Activated T-helper 17 cell treated with anti-CD3 and anti-CD28 coated beads, Interleukin-2, amount 50 U/mL, for 72 hours (primary cell): ENCODE measurements at places on chromosomes 3 and 15. TPM values are rescaled to one million over a fixed set of nuclear protein-coding genes. Genes with fewer than 3 reads are reported as not detected.

DNA sequence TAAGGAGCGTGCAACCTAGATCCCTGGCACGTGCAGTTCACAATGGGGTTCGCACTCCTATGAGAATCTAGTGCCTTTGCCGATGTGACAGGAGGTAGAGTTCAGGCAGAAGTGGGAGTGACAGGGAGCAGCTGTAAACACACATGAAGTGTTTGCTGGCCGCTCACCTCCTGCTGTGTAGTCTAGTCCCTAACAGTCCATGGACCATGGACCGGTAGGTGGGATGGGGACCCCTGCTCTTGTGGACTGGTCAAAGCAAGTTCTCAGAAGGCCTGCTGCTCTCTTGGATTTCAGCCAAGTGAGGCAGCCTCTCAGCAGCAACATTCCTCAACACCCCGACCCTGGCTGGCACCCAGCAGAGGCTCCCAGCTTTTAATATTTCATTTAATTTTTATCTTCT, 58.2 kb upstream of the SNRPA1 start:
- no peak for ATAC-seq

DNA sequence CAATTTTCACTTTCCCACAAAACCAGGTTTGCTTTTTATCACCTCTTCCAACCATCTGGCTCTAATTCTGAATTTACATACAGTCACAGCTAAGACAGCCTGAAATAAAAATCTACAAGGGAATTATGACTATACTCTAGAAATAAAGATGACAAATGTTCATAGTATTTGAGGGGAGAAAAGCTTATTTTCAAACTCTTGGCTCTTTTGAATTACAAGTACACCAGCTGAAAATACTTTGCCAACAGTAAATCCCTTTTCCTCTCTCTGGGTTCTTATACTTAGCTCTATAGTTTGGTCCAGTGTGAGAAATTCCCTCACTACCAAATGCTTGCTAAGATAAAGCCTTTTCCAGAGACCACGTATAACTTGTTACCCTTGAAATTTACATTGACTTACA, 1037.9 kb downstream of the ROBO1 start:
- ATAC-seq, result no peak

- peak; percentile 59 for ATAC-seq
These were observed 21.6 kb upstream of the SLC6A20 start for GRCh38 chr3:45817831-45818522.

DNA sequence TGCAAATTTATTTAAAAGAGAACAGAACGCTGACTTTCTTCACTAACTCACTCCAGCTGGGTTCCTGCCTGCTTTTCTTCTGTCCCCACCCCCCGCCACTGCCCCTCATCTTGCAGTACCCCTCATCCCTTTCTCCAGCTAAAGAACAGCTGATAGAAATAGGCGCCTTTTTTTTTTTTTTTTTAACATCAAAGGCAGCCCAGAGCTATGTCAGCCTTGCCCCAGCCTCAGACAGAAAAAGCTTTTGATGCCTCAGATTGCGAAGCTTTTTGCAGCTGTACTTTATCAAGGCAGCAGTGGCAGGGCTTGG, 1.8 kb downstream of the CADPS start:
- no peak for ATAC-seq

GRCh38 chr15:59111251-59111650, 6.3 kb downstream of the CCNB2 start:
- no peak for ATAC-seq

The CYP11A1 gene
- not detected for total RNA-seq

The TMEM108 gene
- total RNA-seq, result 0.13 TPM

The CTXN2 gene
- not detected for total RNA-seq
